ENCODE measurements at places on chromosomes 12 and 14. TPM values are rescaled to one million over a fixed set of nuclear protein-coding genes. Genes with fewer than 3 reads are reported as not detected.

The REP15 gene
- 0.40 TPM for total RNA-seq

The ACOT6 gene
- not detected for total RNA-seq

The NRIP2 gene
- total RNA-seq: 0.08 TPM

The AQP2 gene
- not detected for total RNA-seq

The FAM186B gene
- total RNA-seq: 0.36 TPM

The VDR gene
- 18.0 TPM for total RNA-seq
